ENCODE measurements at places on chromosomes 5 and 9.

DNA sequence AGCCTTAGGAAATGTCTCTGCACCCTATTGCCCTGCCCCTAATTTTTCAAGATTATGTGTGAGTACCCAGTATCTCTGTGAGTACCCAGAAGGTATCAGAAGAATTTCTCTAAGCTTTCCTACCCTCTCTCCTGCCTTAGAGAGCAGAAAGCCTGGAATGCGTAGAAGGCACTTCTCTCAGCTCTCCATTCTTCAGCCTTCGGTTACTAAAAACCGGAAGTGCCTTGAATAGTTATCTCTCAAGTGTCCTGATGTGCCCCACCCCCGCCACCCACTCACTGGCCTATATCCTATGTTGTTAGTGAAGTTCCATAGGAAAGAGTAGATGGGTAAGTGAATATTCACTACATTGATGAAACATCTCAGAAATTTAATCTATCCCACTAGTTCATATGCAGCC, 210.7 kb upstream of the CDH10 start:
- no peak for DNase-seq

DNA sequence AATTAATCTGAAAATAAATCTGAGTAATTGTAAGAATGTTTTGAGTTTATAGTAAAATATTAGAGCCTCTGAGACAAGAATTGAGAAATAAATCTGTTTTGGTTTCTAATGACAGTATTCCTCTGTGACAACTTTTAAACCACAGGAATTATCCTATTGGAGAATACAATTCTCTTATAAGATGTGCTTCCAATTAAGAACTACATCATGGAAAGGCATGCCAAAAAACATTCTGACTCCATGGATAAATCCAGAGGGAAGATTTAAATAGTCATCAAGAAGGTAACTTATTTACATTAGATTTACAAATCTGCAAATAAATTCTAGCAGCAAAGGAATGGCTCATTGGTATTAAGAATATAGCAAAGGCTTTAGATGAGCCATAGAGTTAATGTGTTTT, 178.3 kb upstream of the ACOT12 start:
- no peak for DNase-seq

- no peak for DNase-seq
These were observed 211.9 kb upstream of the CDH6 start for GRCh38 chr5:30981576-30981975.

- no peak for DNase-seq
These were observed 110.6 kb upstream of the BOD1 start for GRCh38 chr5:173726846-173727557.

DNA sequence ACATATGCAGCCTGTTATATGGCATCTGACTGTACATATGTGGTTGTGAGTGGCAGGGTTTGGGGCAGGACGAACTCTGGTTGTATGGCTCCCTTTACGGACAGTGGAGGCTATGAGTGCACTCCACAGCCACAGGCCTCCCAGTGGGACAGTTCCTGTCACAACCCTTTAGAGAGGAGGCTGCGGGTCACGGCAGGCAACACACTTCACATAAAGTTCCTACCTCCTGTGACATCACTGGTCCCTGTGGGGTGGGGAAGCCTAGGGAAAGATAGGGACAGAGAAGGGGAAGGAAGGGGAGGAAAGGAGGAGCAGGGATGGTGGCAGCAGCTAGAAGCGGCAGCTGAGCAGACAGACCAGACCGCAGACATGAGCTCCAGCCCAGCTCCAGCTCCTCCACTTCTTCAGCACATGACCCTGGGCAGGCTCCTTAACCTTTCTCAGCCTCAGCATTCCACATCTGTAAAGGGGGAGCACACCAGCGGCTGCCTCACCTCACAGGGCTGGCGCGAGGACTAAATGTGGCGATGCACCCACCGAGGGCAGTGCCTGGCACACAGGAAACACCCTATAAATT, 27.4 kb upstream of the CORO2A start:
- DNase-seq, result no peak

GRCh38 chr5:128491291-128491690, 46.8 kb downstream of the FBN2 start:
- DNase-seq, result no peak

GRCh38 chr9:77847059-77847499, 184.5 kb downstream of the GNAQ start:
- DNase-seq, result no peak

DNA sequence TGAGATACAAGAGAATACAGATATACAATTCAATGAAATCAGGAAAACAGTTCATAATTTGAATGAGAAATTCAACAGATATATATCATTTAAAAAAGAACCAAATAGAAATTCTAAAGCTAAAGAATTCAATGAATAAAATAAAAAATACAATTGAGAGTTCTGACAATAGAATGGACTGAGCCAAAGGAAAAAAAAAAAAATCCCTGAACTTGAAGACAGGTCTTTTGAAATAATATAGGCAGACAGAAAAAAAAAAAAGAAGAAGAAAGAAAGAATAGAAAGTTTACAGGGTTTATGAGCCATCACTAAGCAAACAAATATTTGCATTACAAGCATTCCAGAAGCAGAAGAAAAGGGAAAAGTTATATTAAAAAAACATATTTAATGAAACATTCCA, 12.9 kb upstream of the HAVCR2 start:
- DNase-seq, result no peak

- no peak for DNase-seq
These were observed 391.2 kb downstream of the PRELID2 start for GRCh38 chr5:145443964-145444363.

DNA sequence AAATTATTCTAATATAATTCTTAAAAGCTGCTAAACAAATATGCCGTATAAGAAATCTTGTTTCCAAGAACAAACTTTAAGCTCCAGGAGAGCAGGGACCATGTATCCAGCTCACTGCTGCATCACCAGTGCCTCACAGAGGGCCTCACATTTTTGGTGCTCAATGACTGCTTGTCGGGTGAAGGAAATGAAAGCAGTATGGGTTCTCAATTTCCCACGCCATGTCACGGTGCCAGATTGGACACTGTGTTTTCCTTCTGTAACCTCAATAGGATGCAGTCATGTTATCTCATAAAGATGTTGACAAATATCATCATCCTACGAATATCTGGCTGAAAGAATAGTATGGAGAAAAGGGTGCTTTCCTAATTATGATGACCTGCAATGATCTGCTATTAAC, 64.7 kb downstream of the POU5F2 start:
- DNase-seq, result no peak

DNA sequence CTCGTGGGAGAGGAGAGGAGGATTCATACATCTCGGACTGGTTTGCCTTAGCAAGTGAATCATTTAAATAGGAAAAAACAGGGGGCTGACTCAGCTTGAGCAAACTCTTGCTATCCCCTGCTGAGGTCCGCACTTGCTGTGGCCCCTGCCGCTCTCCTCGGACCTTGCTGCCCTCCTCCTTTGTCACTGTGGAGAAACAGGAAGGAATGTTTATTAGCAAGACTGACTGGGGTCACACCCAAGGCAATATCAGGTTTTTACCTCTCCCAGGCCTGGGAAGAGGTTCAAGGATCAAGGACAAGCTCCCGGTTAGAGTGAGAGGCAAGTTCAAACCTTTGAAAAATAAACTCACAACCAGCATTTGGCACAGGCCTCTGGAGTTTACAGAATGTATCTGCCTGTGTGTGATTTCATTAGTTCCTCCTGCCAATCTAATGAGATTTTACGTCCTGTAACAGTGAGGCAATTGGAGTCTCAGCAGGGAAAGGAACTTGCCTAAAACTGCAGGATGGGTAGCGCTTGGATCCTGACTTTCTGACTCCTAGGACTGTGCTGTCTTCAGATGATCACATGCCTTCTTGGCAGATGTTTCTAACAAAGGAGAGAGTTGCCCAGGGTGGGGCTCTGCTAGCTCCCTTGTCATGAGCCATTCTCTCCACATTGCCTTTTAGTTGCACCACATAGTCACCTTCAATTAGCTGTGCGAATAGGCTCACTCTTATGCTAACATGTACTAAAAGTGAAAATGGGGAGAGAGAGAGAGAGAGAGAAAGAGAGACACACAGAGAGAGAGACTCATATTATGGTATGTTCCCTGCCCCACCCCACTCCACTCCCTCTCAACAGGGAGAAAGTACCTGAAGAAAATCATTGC, 108.6 kb upstream of the CDKN2B start:
- no peak for DNase-seq

DNA sequence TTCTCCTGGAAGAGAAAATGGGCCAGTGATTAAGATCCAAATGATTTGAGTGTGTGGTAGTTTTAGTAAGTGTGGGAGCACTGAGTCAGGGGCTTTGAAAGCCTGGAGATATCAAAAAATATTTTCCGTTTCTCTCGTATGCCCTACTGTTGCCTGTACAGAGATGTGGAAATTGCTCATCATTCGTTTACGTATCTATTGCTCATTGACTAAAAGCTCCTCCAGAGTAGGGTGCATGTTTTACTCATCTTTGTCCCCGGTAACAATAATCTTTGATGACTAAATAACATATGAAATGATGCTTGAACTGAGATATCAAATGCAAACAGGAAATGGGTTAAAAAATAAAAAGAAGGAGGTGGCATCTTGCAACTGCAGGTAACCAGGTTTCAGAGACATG, 114.2 kb upstream of the FST start:
- DNase-seq, result no peak

- DNase-seq, result no peak
These were observed 6.4 kb upstream of the ABLIM3 start for GRCh38 chr5:149134778-149135500.

GRCh38 chr9:128910906-128911305, 9.9 kb upstream of the PHYHD1 start:
- no peak for DNase-seq

DNA sequence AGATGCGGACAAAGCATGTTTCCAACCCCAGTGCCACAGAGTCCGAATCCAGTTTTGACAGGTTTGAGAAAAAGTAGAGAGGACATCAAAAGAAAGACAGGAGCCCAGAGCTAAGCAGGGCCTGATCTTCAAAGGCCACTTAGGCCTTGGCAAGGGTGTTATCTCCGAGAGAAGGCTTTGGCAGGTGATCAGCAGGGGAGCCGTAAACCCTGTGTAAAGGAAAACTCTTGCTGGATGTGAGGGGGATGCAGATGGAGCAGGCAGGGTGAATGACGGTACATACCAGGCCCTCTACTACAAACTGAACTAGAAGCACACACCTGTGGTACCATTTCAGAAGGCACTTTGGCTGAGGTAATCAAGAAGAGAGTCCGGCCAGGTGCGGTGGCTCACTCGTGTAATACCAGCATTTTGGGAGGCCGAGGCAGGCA, 1.4 kb upstream of the HNRNPH1 start:
- DNase-seq, result no peak

GRCh38 chr9:129567842-129568559, 52.9 kb downstream of the C9orf50 start:
- DNase-seq, result no peak

GRCh38 chr9:113598451-113598850, 134.9 kb downstream of the RGS3 start:
- no peak for DNase-seq

GRCh38 chr5:50969151-50970031, 303.0 kb downstream of the PARP8 start:
- DNase-seq, result no peak

DNA sequence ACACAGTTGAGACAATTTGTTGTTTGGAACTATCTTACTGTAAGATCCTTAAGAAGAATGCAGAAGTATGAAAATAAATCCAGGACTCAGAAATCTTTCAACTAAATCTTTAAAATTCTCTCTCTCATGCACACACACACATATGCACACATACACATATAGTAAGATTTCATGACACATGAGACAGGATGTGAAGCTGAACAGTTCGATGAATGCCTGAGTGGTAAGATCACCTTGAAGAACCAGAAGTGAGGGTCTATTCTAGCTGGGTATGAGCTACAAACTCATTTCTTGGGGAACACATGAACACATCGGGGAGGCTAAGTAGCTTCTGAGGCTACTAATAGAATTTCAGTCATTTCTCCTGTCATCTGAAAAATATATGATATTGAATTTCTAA, 153.6 kb downstream of the TMC1 start:
- DNase-seq, result no peak

DNA sequence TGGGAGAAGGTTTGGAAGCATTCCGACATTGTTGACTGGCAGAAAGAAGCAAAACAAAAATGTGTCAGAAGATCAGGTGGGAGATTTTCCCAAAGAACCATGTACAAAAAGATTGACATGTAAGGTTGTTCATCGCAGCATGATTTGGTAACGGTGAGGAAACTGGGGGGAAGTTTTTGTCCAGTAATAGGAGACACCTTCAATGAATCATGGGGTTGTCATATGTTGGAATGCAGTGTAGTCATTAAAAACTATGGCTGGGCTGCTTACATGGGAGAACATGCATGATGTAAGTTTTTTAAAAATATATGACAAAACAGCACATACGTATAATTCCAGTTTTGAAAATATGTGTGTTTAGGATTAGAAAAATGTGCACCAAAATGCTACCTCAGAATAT, 50.5 kb downstream of the HSD17B3 start:
- DNase-seq, result no peak

GRCh38 chr9:25813478-25813877, 135.2 kb upstream of the TUSC1 start:
- no peak for DNase-seq

- no peak for DNase-seq
These were observed 240.6 kb upstream of the ADAMTSL1 start for GRCh38 chr9:18233311-18233710.

GRCh38 chr9:32776201-32776600, 7.1 kb upstream of the TMEM215 start:
- DNase-seq, result no peak

GRCh38 chr5:136330353-136331038, 34.8 kb downstream of the TRPC7 start:
- DNase-seq, result no peak

DNA sequence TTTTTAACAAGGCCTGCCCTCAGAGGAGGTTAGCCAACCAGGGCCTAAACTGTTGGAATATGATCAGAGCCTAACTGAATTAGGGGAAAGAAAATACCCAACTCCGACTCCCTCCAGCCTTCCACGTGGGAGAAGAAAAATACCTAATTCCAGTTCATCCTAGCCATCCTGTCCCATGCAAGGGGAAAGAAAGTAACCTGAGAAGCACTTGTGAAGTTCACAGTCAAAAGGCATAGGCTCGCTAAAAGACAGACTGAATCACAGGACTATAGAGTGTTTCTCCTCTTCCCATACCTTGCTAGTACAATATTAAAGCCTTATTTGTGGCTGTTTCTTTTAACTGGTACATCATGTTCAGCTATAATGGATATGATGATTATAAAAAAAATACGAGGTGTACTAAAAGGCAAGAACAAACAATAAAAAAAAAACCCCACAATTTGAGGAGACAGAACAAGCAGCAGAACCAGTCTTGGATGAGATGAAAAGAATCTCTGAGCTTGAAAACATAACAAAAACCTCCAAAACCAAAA, 18.0 kb upstream of the ATP10B start:
- DNase-seq, result no peak

GRCh38 chr5:6411141-6411540, 32.8 kb upstream of the MED10 start:
- DNase-seq, result no peak

DNA sequence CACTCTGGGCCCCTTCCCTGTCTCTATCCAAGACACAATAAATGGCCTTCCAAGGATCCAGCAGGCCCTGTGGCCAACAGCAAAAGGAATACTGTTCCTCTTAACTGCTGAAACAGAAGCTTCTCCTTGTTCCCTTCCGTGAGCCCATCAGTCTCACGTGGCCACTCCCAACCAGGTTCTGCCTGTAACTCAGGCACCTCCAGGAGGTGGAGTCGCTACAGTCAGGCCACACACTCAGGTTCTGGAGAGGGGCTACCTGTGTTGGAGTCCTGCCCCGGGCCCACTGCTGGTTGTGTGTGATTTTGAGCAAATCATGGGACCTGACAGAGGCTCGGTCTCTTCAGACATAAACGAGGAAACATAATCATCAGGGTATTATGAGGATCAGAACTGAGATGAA, 10.3 kb downstream of the FAT2 start:
- no peak for DNase-seq

GRCh38 chr9:69497816-69498215, 172.8 kb downstream of the ENTREP1 start:
- no peak for DNase-seq
